ENCODE measurements at places on chromosomes 2 and 18. TPM values are rescaled to one million over a fixed set of nuclear protein-coding genes. Genes with fewer than 3 reads are reported as not detected.
A peak's percentile ranks its signal among the peaks of the same experiment; 100 is the strongest.

ASIC4 gene
- 0.43 TPM for total RNA-seq

DNA sequence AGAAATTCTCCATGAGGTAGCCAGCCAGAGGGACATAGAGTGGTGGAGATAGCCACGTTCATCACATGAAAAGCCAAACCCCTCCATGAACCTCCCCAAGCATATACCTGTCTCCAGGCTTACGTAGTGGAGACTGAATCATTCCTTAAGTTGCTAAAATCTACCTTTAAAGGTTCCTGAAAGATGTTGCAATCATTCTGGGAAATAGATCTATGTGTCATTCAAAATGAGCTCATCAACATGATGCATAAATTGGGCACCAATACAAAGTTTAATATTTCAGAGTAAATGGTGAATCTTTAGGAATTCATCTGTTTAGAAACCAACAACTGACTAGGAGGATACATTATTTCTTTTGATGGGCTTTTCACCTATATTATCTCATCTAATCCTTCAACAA lies 362.6 kb upstream of the ID2 start:
- no peak for DNase-seq

PRSS56 gene
- total RNA-seq, result not detected

DNA sequence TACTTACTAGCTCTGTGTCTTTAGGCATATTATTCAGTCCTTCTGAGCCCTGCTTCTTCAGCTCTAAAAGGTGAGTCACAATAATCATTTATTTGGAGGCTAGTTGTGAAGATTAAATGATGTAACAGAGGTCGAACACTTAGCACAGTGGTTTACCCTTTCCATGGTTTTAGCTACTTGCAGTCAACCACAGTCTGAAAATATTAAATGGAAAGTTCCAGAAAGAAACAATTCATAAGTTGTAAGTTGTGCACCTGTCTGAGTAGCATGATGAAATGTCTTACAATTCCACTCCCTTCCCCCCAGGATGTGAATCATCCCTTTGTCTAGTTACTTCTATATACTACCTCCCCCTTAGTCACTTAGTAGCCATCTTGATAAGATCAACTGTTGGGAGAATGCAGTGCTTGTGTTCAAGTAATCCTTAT lies 217.6 kb upstream of the THUMPD2 start:
- DNase-seq, result peak; percentile 98

DNA sequence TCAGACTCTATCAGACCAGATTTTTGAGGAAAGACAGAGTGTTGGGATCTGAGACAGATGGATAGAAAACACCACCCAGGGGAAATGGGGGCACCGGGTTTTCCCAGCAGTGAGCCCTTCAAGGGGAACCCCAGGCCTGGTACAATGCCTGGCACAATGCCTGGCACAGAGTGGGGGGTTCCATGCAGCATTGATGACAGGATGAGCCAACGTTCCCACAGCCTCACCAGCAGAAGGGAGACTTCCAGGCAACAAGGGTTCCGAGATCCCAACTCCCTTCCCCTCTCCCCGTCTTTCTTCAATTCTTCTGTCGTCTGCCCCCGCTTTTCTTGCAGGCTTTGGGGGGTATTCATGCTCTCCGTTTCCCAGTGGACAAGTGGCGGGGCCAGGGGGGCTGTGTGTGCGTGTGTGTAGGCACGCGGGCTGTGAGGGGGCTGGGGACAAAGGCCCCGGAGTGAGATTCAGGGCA lies 132.1 kb upstream of the HAAO start:
- DNase-seq, result no peak
